ENCODE measurements at places on chromosomes 13 and 19. TPM values are rescaled to one million over a fixed set of nuclear protein-coding genes. Genes with fewer than 3 reads are reported as not detected.
A peak's percentile ranks its signal among the peaks of the same experiment; 100 is the strongest.

GRCh38 chr19:10219678-10220077, 11.5 kb downstream of the S1PR2 start:
- H3K4me1 ChIP-seq: peaks cover under 1% of the 10 kb centered on the region
- no peak for DNase-seq
- no peak overlapping the region for H3K27ac ChIP-seq
- H3K27me3 ChIP-seq: no peaks in the 10 kb centered on the region

GRCh38 chr13:101115762-101116171, 300.5 kb downstream of the NALCN start:
- peaks cover 24% of the 10 kb centered on the region for H3K4me1 ChIP-seq
- no peaks in the 10 kb centered on the region for H3K36me3 ChIP-seq

DNA sequence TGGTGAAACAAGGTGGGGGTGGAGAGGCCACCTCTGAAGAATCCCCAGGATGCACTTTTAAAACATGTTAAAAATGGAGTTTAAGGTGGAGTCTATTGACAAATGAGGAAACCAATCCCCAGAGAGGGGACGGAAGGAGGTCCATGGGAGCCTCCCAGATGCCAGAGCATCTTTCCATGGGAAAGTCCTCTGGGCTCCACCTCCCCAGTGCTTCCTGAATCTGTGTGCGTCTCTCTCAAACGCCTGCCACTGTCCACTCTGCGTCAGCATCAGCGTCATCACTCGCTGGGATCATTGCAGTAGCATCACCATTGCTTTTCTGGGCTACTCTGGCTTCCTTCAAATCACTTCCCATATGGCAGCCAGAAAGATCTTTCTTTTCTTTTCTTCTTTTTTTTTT, 6.2 kb downstream of the GPR4 start:
- H3K27me3 ChIP-seq: peaks cover 82% of the 10 kb centered on the region
- H3K36me3 ChIP-seq: no peaks in the 10 kb centered on the region
- H3K4me1 ChIP-seq: peaks cover 16% of the 10 kb centered on the region
- DNase-seq: no peak
- H3K4me3 ChIP-seq: no peak overlapping the region

- no peaks in the 10 kb centered on the region for H3K36me3 ChIP-seq
- no peak for DNase-seq
- no peaks in the 10 kb centered on the region for H3K27me3 ChIP-seq
These were observed 23.9 kb upstream of the CXCL17 start for GRCh38 chr19:42466521-42467182.

DNA sequence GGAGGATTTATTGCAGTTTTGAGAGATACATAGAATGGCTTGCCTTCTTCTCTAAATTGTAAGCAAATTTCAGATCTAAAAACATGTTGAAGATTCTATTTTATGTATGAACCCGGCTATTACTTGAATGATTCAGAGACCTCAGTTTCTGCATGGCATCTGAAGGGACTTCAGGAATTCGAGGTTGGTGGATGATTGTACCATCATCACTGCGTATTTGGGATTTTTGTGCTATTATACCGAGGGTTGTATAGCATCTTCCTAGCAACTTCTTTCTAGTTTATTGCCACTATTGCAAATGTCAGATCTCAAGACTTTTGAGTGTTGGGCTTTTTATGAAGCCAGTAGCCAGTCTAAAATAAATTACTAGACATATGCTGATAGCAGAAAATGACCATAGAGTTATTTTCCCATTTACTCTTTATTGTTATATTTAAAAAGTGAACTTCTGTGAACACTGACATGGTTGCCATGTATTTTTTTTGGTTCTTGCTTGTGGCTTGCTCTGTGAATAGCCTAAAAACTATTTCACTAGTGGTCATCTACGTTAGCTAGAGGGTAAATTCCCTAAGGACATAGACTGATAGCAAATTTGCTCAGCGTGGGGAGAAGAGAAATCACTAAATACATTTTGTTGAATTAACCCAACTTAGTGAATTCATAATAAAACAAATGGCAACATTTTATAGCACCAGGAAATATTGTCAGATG, 70.6 kb upstream of the KLF12 start:
- no peak for DNase-seq
- H3K36me3 ChIP-seq: no peaks in the 10 kb centered on the region
- no peaks in the 10 kb centered on the region for H3K27me3 ChIP-seq

DNA sequence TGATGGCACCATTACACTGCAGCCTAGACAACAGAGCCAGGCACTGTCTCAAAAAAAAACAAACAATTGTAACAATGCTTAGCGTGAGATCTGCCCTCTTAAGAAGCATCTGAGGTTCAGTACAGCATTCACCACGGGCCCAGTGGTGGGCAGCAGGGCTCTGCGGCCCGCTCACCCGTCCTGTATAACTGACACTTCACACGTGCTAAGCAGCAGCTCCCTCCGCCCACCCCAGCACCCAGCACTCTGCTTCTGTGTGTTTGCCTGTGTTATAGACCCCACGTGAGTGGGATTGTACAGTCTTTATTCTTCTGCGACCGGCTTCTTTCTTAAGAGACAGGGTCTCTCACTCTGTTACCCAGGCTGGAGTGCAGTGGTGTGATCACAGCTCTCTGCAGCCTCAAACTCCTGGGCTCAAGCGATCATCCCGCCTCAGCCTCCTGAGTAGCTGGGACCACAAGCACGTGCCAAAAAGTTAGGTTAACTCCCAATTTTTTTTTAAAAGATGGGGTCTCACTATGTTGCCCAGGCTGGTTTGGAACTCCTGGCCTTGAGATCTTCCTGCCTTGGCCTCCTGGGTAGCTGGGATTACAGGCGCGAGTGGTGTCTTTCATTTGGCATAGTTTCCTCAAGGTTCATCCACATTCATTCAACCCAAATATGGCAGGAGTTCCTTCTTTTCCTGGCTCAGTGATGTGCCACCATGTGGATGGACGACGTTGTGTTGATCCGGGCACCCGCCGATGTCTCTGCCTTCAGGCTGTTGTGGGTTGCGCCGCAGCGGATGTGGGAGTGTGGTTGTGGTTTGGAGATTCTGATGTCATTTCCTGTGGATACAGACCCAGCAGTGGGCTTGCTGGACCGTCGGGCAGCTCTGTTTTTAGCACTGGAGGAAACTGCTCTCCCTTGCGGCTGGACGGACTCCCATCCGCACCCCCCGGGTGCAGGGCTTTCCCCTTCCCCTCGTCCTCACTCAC, 170.0 kb downstream of the KDM4B start:
- no peak for DNase-seq
- no peaks in the 10 kb centered on the region for H3K4me1 ChIP-seq
- H3K27me3 ChIP-seq: no peaks in the 10 kb centered on the region
- peak overlapping the region; percentile 35 for H3K27ac ChIP-seq

- no peak overlapping the region for H3K4me3 ChIP-seq
- peak; percentile 46 for DNase-seq
- no peaks in the 10 kb centered on the region for H3K36me3 ChIP-seq
- peak overlapping the region; percentile 27 for H3K27ac ChIP-seq
These were observed 5.0 kb downstream of the KLK4 start for GRCh38 chr19:50906217-50906616.

DNA sequence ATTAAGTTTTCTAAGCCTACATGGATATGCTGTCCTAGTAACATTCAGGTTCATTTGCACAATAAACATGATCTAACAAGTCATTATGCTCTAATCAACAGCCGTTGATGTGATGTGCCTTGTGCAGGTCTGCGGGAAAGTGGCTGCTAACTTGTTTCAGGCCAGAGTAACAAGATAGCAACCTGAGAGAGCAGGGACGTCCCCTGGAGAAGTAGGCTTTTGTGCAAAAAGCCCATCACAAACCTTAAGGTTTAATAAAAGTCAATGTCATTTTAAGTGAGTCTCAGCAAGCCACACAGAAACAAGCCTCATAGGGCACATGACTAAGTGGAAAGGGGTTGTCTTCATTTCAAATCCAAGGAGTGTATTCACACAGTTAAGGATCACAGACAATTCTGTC, 17.6 kb downstream of the FOXO1 start:
- H3K27ac ChIP-seq: no peak overlapping the region
- DNase-seq: no peak
- peaks cover 39% of the 10 kb centered on the region for H3K4me1 ChIP-seq
- H3K36me3 ChIP-seq: no peaks in the 10 kb centered on the region
- H3K4me3 ChIP-seq: no peak overlapping the region

GRCh38 chr13:101917833-101918661, 465.6 kb downstream of the ITGBL1 start:
- peaks cover 6% of the 10 kb centered on the region for H3K4me1 ChIP-seq
- no peaks in the 10 kb centered on the region for H3K36me3 ChIP-seq
- no peak for DNase-seq
- H3K27me3 ChIP-seq: peaks cover 87% of the 10 kb centered on the region
- H3K4me3 ChIP-seq: peak overlapping the region; percentile 5
- no peak overlapping the region for H3K27ac ChIP-seq

GRCh38 chr13:33865945-33866344, 48.0 kb downstream of the RFC3 start:
- H3K36me3 ChIP-seq: peaks cover 19% of the 10 kb centered on the region
- no peak overlapping the region for H3K27ac ChIP-seq
- no peaks in the 10 kb centered on the region for H3K4me1 ChIP-seq
- no peak overlapping the region for H3K4me3 ChIP-seq
- no peak for DNase-seq

GRCh38 chr13:77390391-77390790, 63.5 kb upstream of the MYCBP2 start:
- H3K4me3 ChIP-seq: no peak overlapping the region
- DNase-seq: no peak
- H3K36me3 ChIP-seq: no peaks in the 10 kb centered on the region
- H3K27me3 ChIP-seq: no peaks in the 10 kb centered on the region

- peaks cover 12% of the 10 kb centered on the region for H3K36me3 ChIP-seq
- no peaks in the 10 kb centered on the region for H3K4me1 ChIP-seq
- peak overlapping the region; percentile 98 for H3K27ac ChIP-seq
- peaks cover 6% of the 10 kb centered on the region for H3K27me3 ChIP-seq
These were observed 2.3 kb downstream of the MIDN start for GRCh38 chr19:1250437-1251260.

DNA sequence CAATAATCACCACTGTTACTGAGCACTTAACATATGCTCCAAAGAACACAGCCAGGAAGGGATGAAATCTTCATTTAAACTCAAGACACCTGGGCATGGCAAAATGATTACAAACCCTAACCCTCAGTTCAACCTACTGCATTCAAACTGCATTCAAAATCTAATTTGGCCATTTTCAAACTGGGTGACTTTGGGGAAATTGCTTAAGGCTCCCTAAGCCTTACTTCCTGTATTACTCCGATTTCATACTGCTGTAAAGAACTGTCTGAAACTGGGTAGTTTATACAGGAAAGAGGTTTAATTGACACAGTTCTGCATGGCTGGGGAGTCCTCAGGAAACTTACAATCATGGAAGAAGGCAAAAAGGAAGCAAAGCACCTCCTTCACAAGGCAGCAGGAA, 50.4 kb downstream of the CBY2 start:
- peaks cover under 1% of the 10 kb centered on the region for H3K36me3 ChIP-seq
- H3K4me1 ChIP-seq: no peaks in the 10 kb centered on the region
- no peaks in the 10 kb centered on the region for H3K27me3 ChIP-seq
- H3K27ac ChIP-seq: no peak overlapping the region
- DNase-seq: no peak
- H3K4me3 ChIP-seq: no peak overlapping the region

GRCh38 chr13:104286566-104287290, 1220.5 kb upstream of the SLC10A2 start:
- no peaks in the 10 kb centered on the region for H3K27me3 ChIP-seq
- no peaks in the 10 kb centered on the region for H3K36me3 ChIP-seq
- H3K4me1 ChIP-seq: peaks cover 12% of the 10 kb centered on the region
- H3K27ac ChIP-seq: no peak overlapping the region
- H3K4me3 ChIP-seq: no peak overlapping the region
- DNase-seq: no peak

GRCh38 chr13:36829753-36830152, 10.7 kb downstream of the RFXAP start:
- no peaks in the 10 kb centered on the region for H3K4me1 ChIP-seq
- no peaks in the 10 kb centered on the region for H3K36me3 ChIP-seq
- no peaks in the 10 kb centered on the region for H3K27me3 ChIP-seq
- no peak overlapping the region for H3K4me3 ChIP-seq
- no peak overlapping the region for H3K27ac ChIP-seq

DNA sequence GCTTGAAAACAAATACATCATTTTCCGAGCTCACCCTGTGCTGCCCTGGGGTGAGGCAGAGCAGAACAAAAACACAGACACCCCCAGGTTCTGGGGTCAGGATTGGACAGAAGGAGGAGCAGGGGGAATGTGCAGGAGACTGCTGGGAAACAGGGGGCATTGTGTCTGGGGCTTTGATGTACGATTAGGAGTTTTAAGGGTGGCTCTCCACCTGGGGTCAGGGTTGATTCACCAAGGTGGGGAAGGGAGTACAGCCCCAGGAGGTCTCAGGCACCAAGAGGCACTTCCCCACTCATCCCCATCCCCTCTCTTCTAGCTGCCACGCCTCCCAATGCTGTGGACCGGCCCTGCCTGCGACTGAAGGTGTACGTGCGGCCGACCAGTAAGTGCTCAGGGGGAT, 12.6 kb downstream of the EFNA2 start:
- H3K36me3 ChIP-seq: no peaks in the 10 kb centered on the region
- H3K27ac ChIP-seq: no peak overlapping the region
- no peak overlapping the region for H3K4me3 ChIP-seq

- no peak overlapping the region for H3K4me3 ChIP-seq
- H3K27me3 ChIP-seq: no peaks in the 10 kb centered on the region
- H3K36me3 ChIP-seq: peaks cover 4% of the 10 kb centered on the region
- H3K27ac ChIP-seq: no peak overlapping the region
- DNase-seq: no peak
These were observed 82.9 kb downstream of the DIAPH3 start for GRCh38 chr13:60080850-60081249.

GRCh38 chr13:98325724-98326123, 148.7 kb upstream of the RNF113B start:
- H3K4me1 ChIP-seq: peaks cover 62% of the 10 kb centered on the region
- DNase-seq: no peak
- peak overlapping the region; percentile 46 for H3K27ac ChIP-seq
- no peaks in the 10 kb centered on the region for H3K27me3 ChIP-seq
- H3K36me3 ChIP-seq: peaks cover 2% of the 10 kb centered on the region

DNA sequence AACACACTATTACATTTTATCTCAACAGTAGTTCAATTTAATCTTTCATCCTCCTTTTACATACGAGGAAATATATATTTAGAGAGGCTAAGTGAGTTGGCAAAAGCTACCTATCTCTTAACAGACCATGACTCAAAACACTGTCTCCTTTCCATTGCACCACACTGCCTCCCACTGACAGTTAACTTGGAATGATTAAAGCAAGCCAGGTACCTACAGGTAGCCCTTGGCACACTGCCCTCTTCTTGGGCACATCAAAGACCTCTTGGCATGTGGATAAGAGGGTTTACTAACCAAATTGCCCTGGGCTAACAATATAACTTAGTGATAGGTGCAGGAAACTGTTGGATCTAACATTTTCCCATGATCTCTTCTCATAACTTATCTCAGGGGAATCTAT, 1.8 kb downstream of the ABHD13 start:
- H3K27ac ChIP-seq: no peak overlapping the region
- peaks cover 35% of the 10 kb centered on the region for H3K4me1 ChIP-seq

ZSCAN5B gene
- not detected for total RNA-seq

SULT2B1 gene
- total RNA-seq: not detected

ZNF763 gene
- 4.5 TPM for total RNA-seq

ZNF677 gene
- 27.0 TPM for total RNA-seq

SLITRK6 gene
- total RNA-seq: 33.8 TPM

ZNF221 gene
- 14.3 TPM for total RNA-seq

Measured in neural crest cell (in vitro differentiated cells).